Activated naive CD4-positive, alpha-beta T cell treated with anti-CD3 and anti-CD28 coated beads, Interleukin-2, amount 10 ng/mL, durations not matched to agents 7 days and 5 days (primary cell): ENCODE measurements at places on chromosomes 13 and 19.

DNA sequence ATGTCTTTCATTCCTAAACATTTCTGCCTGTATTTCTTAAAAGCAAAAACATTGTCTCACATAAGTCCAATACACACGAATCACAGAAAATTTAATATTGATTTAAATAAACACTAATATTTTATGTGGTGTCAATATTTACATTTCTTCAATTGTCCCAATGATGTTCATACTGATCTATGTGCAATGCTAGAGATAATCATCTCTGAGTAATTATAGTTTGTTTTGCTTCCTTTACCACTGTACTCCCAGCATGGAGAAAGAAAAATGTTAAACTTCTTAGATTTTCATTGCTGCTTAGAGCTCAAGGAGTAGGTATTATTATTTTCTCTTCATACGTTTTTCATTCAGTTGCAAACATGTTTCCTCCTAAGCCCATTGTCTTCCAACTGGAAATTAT is 434.2 kb upstream of the PRR20A start:
- no peak for DNase-seq

DNA sequence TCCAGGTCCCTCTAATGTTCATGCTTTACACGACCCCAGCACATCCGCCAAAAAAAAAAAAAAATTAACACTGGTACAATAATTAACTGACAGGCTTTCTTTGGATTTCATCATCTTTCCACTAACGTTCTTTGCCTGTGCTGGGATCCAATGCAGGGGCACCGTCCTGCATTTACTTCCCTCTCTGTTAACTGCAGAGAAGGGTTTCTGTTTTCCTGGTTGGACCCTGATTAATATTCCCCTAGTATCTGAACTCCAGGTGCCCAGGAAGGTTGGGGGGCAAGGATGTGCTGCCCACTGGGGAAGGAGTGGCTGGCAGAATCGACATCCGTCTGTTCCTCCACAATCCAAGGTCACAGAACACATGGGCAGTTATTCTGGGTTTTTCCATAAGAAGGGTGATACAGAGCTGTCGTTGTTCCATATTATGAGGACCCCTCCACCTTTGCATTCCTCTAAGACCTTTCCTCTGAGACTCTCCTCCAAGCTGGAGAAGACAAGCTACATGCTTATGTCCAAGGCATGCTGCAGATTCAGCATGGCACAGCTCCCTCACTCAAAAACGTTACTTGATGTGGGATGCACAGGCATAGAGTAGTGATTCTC is 4.5 kb upstream of the LAIR1 start:
- no peak for DNase-seq

DNA sequence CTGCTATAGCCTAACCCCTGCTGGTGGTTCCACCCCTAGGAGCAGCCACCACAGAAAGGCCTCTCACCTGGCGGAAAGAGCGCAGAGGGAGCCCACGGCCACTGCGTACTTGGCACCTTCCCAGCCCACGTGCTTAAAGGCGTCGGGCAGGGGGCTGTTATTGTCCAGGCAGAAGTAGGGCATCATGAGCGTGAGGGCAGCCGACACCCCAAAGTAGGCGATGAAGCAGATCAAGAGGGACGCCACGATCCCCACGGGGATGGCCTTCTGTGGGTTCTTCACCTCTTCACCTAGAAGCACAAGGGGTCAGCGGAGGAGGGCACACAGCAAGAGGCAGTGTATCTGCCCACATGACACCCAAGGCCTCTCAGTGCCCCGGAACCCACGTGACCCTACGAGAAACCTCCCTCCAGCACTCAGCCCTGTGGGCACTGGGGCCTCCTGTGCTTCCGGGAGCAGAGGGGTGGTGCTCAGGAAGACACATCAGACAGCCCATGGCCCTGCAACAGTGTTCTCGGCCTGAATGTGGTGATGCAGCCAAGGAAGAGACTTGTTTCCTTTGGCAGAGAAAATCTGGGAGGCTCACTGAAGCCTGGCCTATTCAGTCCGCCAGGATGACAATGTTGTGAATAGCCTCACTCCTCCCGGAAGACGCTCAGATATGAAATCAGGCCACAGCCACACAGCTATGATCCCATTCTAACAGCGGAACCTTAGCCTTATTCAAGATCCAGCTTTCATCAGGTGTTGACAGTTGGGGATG is 72.1 kb downstream of the SLC7A1 start:
- DNase-seq = no peak

- DNase-seq = no peak
Measured at GRCh38 chr13:98454389-98454881, 122.5 kb downstream of the STK24 start.

DNA sequence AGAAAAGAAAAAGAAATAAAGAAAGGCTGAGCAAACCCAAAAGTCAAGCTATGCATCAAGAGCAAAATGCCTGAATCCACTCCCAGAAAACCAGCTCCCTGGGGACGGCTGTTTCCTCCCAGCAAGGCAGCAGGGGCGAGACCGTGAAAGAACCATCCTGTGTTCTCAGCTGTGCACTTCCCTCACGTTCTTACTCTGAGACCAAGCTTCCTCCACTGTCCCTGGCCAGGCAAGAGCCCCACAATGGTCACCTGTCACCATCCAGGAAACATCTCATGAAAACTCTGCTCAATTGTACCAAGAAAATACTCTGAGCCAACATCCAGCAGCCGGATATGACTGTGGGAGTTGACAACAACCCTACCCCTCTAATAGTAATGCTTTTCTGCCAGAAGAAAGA is 22.9 kb downstream of the RAB20 start:
- DNase-seq = no peak

GRCh38 chr13:98657506-98658085 is 80.7 kb upstream of the STK24 start:
- no peak for DNase-seq

DNA sequence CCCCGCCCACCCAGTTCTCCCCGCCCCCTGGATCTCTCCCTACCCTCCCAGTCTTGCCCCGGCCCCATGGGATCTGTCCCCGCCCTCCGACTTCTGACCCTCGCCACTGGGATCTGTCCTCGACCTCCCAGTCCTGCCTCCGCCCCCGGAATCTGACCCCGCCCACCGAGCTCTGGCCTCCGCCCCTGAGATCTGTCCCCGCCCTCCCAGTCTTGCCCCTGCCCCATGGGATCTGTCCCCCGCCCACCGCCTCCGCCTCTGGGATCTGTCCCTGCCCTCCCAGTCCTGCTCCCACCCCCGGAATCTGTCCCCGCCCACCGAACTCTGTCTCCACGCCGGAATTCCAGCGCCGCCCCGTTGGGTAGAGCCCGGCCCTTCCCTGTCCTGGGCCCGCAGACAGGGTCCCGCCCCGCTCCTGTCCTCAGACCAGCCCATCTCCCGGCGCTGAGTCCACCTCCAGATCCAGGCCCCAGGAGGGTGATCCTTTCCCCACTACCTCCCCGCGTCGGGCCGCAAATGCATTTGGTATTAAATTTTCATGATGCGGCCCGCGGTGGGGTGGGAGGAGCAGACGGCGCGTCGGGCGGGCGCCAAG is 1.5 kb upstream of the SLC17A7 start:
- DNase-seq = peak; percentile 86

DNA sequence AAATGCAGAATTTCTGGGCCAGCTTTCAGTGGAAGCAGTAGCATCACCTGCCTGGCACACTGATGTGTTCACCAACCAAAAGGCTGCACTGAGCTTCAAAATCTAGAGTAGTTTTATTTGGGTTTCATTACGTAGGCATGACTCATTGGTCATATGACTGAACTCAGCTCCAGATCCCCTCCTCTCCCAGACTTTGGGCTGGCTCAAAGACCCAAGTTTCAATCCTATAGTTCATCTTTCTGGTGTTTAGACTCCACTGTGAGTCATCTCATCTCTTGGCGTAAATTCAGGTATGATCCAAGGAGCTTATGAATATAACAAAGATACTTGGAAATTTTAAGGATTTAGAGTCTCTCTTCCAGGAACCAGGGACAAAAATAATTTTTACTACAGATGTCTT is 17.7 kb downstream of the ZMYM5 start:
- DNase-seq = no peak

DNA sequence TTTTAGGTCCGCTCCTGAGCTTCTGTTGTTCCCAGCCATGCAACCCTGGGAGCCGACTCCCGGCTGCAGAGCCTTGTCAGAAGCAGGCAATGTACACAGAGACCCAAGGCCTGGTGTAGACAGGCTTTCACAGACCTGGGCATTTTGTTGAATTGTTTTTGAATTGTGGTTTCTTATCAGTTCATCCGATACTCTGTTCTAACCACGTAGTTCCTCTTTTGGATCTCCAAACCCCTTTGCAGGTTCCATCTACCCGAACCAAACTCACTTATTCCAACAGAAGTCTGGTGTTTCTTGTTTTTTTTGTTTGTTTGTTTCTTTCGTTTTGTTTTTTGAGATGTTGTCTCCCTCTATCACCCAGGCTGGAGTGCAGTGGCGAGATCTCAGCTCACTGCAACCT is 6.3 kb upstream of the NLRP2 start:
- peak; percentile 23 for DNase-seq

DNA sequence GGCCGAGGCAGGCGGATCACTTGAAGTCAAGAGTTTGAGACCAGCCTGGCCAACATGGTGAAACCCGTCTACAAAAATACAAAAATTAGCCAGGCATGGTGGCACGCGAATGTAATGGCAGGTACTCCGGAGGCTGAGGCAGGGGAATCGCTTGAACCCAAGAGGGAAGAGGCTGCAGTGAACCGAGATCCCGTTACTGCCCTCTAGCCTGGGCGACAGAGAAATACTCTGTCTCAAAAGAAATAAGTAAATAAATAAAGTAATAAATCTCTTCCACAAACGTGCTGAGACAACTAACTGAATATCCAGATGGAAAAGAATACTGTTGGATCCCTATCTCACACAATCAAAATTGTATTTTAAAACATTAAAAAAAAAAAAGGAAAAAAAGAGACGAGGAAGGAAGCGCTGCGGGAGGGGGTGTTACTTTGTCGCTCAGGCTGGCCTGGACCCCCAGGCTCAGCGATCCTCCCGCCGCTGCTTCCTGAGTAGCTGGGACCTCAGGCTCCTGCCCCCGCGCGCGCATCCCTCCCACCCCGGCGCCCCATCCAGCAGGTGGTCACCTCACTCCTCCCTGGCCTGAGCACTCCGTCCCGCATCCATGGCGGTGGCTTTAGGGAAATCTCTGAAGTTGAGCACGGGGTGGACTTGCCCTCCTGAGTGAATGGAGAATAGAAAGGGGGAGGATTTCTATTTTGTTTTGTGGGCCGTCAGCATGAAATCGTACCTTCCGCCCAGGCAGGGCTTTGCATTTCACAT is 628 bp upstream of the ZNF813 start:
- peak; percentile 44 for DNase-seq

DNA sequence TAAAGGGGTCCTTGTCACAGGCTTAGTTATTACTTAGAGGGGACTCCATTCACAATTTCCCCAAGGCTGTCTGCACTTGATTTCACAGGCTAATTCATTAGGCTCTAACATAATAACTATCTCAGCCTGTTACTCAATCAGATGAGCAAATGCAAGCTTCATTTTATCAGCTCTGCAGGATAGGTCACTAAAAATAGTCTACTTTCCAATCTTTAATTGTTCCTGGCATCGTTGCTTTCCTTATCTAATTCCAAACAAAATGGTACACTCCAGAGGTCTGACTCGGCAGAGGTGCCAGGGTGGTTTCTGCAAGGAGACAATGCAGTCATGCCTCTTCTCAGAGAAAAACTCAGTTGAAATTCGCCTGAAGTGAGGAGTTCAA is 69.7 kb upstream of the SLC15A1 start:
- no peak for DNase-seq

- DNase-seq = no peak
Measured at GRCh38 chr13:94707400-94708021, 4.8 kb downstream of the SOX21 start.

DNA sequence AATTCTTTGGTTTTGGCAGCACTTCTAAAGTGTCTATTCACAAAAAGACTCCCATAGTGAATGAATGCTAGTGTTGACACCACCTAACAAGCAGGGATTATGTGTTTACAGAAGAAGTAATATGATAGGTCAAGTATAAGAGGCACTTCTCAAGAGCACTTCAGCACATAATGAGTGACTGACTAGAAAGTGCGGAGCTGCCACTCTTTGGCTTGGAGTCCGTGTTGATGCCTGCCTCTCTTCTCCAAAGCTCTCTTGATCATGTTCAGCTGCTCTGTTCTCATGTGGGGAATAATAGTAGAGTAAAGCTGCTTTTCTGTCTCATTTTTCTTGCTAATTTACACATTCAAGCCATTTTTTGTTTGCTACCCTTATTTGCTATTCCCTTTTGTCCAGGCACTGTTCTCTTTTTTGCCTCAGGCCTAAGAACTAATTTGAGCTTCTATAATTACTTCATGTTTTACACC is 22.7 kb upstream of the MAB21L1 start:
- DNase-seq = no peak

GRCh38 chr13:30429721-30430694 is 7.7 kb downstream of the UBE2L5 start:
- DNase-seq = no peak
